ENCODE measurements at places on chromosomes 6 and 20. TPM values are rescaled to one million over a fixed set of nuclear protein-coding genes. Genes with fewer than 3 reads are reported as not detected.

DNA sequence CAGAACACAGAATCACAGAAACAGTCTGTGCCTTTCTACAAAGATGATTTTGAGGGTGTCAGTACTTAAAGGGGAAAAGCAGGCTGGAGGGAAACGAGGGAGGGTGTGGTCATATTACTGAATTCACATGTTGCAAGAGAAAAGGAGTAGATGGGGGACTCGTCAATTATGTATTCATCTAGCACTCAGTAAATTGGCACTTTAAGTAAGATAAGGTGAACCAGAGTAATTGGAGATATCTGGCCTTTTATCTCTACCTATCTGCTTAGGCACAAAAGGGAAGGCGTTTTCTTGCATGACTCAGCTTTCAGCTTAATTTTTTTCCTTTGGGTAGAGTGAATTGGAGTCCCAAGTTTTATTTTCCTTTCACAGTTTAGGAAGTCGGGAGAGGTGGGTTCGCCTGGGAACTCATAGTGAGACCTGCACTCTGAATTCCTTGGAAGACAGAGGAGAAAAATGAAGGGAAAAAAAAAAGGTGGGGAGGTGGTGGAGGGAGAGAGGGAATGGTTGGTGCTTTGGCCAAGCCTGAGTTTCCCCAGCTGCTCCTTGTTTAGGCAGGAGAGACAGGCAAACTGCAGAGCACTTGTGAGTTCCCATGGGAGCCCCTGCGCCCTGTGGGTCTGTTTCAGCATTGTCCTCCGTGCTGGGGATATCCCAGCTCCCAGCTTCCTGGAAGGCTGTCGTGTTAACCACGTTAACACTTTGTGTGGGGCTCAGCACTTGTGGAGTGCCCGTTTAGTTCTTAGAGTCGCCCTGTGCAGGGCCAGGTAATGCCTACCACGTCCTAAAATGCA, 19.7 kb upstream of the GTSF1L start:
- no peaks in the 10 kb centered on the region for H3K36me3 ChIP-seq
- H3K27me3 ChIP-seq = no peaks in the 10 kb centered on the region
- H3K4me1 ChIP-seq = peaks cover 29% of the 10 kb centered on the region
- no peak overlapping the region for H3K27ac ChIP-seq

DNA sequence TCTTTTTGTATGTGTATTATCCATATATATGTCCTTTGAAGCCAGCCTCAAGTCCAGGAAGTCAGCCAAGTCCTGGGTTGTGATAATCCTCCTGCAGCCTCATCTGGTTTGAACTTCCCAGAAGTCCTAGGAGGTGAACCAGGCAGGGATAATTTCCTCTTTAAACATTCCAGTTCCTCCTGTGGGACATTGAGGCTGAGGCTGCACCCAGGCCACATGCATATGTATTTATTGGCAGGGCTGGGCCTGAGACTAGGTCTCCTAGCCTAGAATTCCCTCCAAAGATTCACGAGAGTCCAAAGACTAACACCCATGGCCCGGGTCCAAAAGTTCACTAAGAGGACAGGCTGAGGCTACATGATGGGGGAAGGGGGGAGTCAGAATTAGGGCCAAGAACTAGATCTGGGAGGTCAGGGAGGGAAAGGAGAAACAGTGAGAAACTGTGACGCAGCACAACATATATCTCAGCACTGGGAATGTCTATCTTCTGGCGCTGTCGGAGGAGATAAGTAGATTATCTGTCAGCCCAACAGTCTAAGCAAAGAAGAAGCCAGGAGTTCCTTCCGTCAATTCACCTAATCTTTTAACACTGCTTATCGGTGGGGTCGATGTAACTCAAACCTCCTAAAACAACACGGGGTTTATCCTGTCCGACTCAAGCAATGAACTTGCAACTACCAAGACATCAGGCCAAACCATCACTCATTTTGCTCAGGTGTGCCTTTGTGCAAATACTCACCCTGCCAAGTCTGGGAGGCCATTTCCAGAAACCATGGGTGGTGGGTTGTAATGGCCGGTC, 43.3 kb downstream of the SNX5 start:
- H3K27me3 ChIP-seq = peaks cover 32% of the 10 kb centered on the region
- no peak overlapping the region for H3K4me3 ChIP-seq
- no peaks in the 10 kb centered on the region for H3K36me3 ChIP-seq
- no peak overlapping the region for H3K27ac ChIP-seq
- no peak for DNase-seq

- no peak for DNase-seq
- H3K27me3 ChIP-seq = peaks cover 52% of the 10 kb centered on the region
- no peak overlapping the region for H3K27ac ChIP-seq
- no peaks in the 10 kb centered on the region for H3K4me1 ChIP-seq
- H3K36me3 ChIP-seq = no peaks in the 10 kb centered on the region
Observed at GRCh38 chr6:35203680-35204079, 10.1 kb upstream of the SCUBE3 start.

DNA sequence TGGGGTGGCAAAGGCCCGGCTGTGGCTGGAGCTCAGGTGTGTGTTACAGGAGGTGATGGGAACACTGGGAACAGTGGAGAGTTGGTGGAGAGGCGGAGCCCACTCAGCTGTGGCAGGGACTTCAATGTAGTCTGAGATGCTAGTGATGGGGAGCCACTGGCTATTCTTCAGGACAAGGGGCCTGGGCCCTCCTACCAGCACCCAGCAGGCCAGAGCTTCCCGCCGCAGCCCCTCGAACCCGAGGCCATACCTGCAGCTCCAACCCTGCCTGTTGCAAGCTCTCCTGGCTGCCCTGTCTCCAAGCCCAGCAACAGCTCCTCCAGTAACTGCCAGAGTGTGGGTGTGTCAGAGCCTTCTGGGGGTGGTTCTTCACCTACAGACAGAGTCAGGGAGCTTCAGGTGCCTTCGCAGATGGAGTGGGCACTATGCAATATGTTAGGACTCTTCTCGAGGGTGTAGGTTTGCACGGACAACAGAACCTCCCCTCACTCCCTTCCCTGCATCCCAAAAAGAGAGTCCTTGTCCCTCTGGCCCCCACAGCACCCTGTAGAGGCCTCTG, 146.2 kb upstream of the MLN start:
- H3K27ac ChIP-seq = no peak overlapping the region
- DNase-seq = no peak
- H3K4me3 ChIP-seq = no peak overlapping the region
- peaks cover 2% of the 10 kb centered on the region for H3K27me3 ChIP-seq
- H3K4me1 ChIP-seq = no peaks in the 10 kb centered on the region

DNA sequence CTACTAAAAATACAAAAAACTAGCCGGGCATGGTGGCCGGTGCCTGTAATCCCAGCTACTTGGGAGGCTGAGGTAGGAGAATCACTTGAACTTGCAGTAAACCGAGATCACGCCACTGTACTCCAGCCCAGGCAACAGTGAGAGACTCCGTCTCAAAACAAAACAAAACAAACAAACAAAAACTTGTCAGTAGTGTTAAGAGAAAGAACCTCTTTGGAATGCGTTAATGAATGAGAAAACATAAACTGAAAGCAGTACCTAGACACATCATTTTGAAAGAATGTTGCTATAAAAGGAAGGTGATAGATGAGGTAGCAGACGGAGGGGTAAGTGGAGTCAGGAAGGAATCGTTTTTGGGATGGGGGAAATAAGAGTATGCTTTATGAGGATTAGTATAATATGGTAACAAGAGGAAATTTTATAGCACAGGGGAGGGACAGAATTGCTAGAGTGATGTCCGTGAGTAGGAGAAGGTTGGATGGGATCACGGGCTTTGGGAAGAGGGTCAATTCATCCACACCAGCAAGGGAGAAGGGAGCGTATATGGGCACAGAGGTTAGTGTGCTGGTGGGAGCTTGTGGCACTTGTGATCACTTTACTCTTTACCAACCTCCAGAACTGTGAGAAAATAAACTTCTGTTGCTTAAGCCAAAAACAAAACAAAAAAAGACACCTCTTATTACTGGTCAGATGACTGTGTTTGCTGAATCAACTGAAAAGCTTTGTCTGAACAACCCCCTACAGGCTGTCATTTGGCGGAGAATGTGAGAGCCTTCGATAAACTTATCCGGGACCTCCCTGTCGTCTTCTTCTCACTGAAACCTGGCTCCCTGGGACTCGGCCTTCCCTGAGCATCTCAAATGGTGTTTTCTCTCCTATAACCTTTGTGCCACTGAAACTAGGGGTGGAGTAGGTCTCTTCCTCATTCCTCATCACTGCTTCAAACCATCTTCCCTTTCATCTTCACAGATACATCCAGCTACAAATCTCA, 48.9 kb upstream of the TFAP2A start:
- peaks cover 6% of the 10 kb centered on the region for H3K27me3 ChIP-seq
- no peak overlapping the region for H3K4me3 ChIP-seq

- DNase-seq = no peak
- H3K36me3 ChIP-seq = no peaks in the 10 kb centered on the region
- no peaks in the 10 kb centered on the region for H3K4me1 ChIP-seq
- no peak overlapping the region for H3K4me3 ChIP-seq
- no peak overlapping the region for H3K27ac ChIP-seq
- no peaks in the 10 kb centered on the region for H3K27me3 ChIP-seq
Observed at GRCh38 chr20:14266246-14266645, 71.2 kb downstream of the FLRT3 start.

DNA sequence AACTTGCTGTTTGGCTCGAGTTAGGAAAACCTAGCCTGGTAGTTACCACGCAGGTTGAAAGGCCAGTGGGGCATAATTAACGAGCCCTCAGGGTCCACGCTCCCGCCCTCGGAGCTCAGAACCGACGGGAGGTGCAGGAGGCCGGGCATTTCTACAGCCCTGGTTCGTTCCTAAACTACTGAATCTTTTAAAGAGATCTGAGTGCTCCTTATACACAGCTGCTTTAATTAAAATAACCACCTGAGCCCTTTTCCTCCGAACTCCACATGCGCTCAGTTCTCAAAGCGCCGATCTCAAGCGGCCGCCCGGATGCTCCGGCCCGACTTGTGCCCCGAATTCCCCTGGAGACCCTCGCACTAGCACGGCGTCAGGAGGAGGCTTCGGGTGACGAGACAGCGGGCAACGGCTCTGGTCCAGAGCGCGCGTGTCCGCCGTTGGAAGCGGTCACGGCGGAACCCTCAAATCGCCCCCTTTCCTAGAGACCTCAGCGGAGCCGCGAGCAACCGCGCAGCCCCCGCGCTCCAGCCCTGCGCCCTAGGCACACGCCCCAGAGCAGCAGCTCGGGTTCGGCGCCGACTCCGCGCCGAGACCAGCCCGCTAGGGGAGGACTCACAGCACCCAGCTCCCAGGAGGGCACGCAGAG, 397 bp downstream of the WDR27 start:
- H3K4me1 ChIP-seq = peaks cover 37% of the 10 kb centered on the region
- peaks cover 34% of the 10 kb centered on the region for H3K36me3 ChIP-seq
- no peak for DNase-seq
- no peaks in the 10 kb centered on the region for H3K27me3 ChIP-seq
- H3K4me3 ChIP-seq = peak overlapping the region; percentile 88

GRCh38 chr6:34120953-34121675, 24.8 kb downstream of the GRM4 start:
- no peaks in the 10 kb centered on the region for H3K36me3 ChIP-seq
- no peak overlapping the region for H3K4me3 ChIP-seq
- no peaks in the 10 kb centered on the region for H3K27me3 ChIP-seq
- no peak for DNase-seq
- H3K4me1 ChIP-seq = no peaks in the 10 kb centered on the region
- no peak overlapping the region for H3K27ac ChIP-seq

- no peak for DNase-seq
- no peaks in the 10 kb centered on the region for H3K4me1 ChIP-seq
- no peaks in the 10 kb centered on the region for H3K27me3 ChIP-seq
- H3K27ac ChIP-seq = no peak overlapping the region
Observed at GRCh38 chr20:40207655-40208054, 481.4 kb downstream of the MAFB start.

DNA sequence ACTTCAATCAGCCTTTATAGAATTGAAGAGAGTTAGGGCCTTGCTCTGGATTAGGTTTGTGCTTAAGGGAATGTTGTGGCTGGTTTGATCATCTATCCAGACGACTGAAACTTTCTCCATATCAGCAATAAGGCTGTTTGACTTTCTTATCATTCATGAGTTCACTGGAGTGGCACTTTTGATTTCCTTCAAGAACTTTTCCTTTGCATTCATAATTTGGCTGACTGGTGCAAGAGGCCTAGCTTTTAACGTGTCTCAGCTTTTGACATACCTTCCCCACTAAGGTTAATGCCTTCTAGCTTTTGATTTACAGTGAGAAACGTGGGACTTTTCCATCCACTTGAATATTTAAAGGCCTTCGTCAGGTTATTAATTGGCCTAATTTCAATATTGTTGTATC, 461.8 kb downstream of the CDKAL1 start:
- no peaks in the 10 kb centered on the region for H3K27me3 ChIP-seq
- H3K36me3 ChIP-seq = peaks cover 11% of the 10 kb centered on the region
- no peak overlapping the region for H3K27ac ChIP-seq
- no peaks in the 10 kb centered on the region for H3K4me1 ChIP-seq
- DNase-seq = no peak

GRCh38 chr20:41650231-41650948, 32.2 kb upstream of the CHD6 start:
- no peak overlapping the region for H3K4me3 ChIP-seq
- H3K27me3 ChIP-seq = peaks cover 5% of the 10 kb centered on the region
- no peak for DNase-seq
- no peak overlapping the region for H3K27ac ChIP-seq
- H3K36me3 ChIP-seq = no peaks in the 10 kb centered on the region

DNA sequence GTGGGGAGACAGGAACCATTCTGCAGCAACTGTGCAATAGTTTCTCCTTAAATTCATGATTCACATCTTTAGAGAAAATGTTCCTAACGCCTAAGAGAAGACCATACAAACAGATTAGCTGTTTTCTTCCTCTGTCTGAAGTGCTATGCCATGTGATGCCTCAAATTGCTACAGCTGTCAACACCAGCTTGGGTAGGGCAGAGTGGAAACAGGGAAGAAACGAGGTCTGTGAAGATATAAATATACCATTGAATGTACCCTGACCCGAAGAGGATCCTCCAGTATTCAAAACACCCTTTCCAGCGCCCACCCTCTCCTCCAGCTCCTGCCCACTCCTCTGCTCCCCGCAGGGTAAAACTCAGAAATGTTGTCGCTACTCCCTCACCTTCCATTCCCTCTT, 40.3 kb upstream of the PRND start:
- H3K4me3 ChIP-seq = no peak overlapping the region
- peaks cover 47% of the 10 kb centered on the region for H3K4me1 ChIP-seq
- H3K36me3 ChIP-seq = no peaks in the 10 kb centered on the region
- H3K27me3 ChIP-seq = peaks cover 2% of the 10 kb centered on the region

DNA sequence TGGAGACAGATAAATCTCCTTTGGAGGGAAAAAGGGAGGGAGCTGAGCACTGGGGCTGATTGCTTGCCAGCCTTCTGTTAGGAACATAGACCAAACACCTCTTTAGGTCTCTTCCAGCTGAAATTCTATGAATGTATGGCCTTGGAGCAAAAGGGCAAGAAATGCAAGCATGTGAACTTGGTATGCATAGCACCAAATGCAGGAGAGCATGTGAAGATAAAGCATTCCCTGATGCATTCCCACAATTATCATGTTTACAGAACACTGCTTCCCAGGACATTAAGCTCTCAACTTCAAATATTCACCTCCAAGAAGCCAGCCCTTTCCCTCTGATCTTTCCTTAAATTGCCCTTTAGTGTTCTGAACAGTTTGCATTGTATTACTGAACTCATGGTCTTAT, 15.6 kb downstream of the RIPOR2 start:
- no peaks in the 10 kb centered on the region for H3K27me3 ChIP-seq
- H3K36me3 ChIP-seq = peaks cover 27% of the 10 kb centered on the region
- H3K27ac ChIP-seq = peak overlapping the region; percentile 24
- DNase-seq = no peak

The SSTR4 gene
- total RNA-seq = not detected

The ANKRD66 gene
- total RNA-seq = not detected

The IGF2R gene
- total RNA-seq = 82.4 TPM

The TRIM10 gene
- 0.09 TPM for total RNA-seq
